ENCODE measurements at places on chromosomes 7 and 10.

GRCh38 chr10:30534465-30535144 lies 94.9 kb downstream of the LYZL2 start:
- peak; percentile 77 for DNase-seq

DNA sequence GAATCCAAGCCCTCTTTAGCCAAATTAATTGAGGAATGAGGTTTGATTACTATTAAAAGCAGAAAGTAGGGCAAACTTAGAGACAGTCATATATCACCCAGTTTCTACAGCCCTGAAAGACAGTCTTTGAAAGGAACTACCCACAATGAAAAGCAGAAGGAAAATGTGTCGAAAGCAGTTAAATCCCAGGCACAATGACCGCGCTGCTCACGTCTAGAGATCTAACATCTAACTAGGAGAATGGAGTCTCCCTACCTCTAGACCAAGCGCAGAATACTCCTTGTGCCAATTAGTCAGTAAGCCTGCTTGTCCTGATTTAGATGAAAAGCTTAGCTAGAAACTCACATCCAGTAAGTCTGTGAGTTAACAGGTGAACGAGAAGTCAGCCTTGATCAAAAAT lies 350.0 kb downstream of the FGFR2 start:
- DNase-seq: no peak

GRCh38 chr7:142299237-142299781 lies 41.5 kb upstream of the PRSS58 start:
- DNase-seq: no peak

DNA sequence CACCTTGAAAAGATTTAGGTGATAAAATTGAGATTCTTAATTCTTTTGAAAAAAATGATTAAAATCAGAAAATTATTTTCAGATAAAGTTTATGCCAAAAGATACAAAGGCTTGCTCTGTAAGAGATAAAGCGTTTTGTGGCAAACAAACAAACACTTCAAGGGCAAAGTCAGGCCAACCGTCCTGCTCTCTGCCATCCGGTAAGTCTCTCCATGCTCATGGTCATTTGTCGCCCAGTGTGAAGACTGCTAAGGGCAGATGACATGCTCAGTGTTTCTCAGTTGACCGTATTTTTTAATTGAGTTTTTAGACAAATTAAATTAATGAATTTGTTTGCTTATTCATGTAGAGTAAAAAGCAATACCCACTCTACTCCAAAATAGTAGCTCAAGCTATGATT lies 60.0 kb downstream of the PTPRE start:
- DNase-seq: no peak

- DNase-seq: no peak
Measured at GRCh38 chr10:78899098-78899754, 169.5 kb upstream of the ZMIZ1 start.

DNA sequence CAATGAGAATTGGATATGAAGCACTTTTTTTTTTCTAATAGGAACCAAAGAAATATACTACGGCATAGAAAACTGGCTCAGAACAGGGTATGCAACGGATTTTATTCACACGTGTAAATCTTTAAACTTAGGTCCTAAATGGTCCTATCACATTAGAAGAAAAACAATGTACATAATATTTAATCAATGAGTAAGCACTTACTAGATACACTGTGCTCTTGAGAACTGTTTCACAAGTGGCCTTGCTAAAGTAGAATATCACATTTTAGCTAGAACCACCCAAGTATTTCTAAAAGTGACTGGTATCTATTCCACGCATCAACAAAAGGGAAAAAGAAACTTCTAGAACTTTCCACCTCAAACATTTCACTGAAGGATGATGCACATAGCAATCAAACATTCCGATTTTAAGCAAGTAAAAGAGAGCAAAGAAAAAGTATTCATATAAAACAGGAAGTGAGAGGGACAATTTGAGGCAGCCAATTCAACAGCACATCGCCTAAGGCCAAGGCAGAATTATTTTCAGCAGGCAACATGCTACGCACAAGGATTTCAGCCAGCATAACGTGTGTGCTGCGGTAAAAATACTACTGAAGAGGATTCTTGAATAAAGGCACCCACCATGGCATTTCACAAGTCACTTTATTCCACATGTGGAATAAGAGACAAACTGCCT lies 55.8 kb downstream of the PARD3 start:
- DNase-seq: no peak

DNA sequence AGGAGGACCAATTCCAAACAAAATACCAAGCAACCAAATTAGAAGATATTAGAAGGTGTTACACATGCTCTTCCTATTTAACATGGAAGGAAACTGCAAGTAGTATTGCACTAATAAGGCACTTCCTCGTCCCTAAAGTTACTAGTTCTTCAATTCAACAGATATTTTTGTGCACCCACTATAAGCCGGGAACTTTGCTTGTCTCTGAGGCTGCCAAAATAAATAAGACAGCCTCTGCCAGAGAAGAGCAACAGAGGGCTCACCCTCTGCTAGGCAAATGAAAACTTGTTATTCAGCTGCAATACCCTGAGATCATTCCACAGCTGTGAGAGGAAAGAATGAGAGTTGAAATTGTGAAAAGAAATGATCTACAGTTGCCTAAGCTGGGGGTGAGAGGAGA lies 37.4 kb upstream of the GSAP start:
- DNase-seq: no peak

DNA sequence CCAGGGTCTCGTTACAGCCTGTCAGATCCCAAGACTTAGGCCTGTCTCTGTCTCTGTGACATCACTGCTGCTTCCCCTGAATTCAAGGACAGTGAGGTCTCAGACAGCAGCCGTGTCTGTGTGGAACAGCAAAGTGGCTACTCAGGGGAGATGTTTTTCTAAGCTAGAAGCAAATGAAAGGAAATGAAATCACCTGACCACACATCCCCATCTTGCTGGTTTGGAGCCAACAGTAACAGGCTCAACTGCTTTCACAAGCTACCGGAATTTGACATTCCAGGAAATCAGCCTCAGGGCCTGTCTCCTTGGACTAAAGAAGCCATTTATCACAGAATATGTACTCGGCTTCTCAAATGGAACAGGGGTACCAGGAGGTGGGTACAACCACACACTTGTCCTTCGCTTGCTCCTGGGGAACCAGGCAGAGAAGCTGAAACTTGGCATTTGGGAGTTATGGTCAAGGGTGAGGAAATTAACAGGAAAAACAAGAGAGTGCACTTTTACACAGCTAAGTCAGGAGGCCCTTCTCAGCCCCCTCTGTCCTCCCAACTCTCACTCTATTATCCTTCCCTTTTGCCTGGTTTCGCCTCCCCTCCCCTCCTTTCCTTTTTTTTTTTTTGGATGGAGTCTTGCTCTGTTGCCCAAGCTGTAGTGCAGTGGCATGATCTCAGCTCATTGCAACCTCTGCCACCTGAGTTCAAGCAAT lies 73.2 kb downstream of the SPDYE5 start:
- DNase-seq: no peak

- no peak for DNase-seq
Measured at GRCh38 chr10:132832186-132832969, 46.4 kb upstream of the NKX6-2 start.

DNA sequence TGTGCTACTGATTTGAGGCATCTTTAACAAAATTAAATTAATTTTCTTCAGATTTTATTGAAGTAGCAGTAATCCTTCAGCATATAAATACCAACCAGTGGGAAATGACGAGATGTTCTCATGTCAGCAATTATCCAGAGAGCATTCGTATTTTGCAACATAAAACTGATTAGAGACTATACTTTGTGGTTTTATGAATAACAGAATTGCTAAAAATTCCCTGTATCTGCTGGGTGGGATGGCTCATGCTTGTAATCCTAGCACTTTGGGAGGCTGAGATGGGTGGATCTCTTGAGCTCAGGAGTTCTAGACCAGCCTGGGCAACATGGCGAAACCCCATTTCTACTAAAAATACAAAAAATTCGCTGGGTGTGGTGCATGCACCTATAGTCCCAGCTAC lies 56.9 kb downstream of the ATAD1 start:
- DNase-seq: no peak

- DNase-seq: peak; percentile 70
Measured at GRCh38 chr10:63573068-63573697, 52.0 kb downstream of the REEP3 start.

DNA sequence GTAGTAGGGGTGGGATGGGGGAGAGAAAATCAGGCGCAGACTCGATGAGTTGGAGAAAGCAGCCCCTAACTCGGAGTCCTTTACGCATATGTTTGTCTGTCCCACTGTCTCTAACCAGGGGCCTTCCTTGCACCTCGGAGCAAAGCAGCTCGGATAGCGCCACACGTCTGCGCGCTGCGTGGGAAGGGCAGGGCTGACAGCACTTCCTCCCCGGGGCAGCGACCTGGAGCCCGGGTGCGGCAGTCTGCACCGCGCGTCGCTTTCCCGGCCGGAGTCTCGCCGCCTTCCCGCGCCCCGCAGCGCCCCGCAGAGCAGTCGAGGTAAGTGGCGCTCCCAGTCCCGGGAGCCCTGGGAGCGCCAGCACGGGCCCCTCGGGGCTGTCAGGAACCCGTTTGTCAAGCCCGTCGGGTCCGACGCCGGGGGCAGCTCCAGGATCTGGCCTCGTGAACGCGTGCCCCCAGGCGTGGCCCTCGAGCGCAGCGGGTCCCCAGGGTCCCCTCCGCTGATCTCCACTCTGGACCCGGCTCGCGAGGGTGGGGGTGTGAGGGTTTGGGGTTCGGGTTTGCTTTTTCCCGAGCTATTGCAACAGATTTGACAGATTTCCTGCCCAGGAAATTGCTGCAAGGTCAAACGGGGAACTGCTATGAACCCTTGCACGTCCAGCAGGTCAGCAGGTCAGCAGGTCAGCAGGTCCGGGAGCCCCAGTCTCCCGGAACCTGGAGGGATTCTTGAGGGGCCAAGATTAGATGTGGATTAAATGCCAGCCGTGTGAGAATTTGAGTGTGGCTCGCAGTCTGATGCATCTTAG lies 597 bp downstream of the APBB1IP start:
- DNase-seq: no peak

GRCh38 chr10:121854809-121855445 lies 72.9 kb downstream of the ATE1 start:
- no peak for DNase-seq

- no peak for DNase-seq
Measured at GRCh38 chr7:140074780-140075179, 12.0 kb upstream of the PARP12 start.

- no peak for DNase-seq
Measured at GRCh38 chr7:76346778-76347177, 12.0 kb downstream of the YWHAG start.

GRCh38 chr10:86261941-86262687 lies 104.5 kb downstream of the GRID1 start:
- peak; percentile 85 for DNase-seq

GRCh38 chr10:35215107-35215506 lies 88.5 kb downstream of the CREM start:
- DNase-seq: no peak

GRCh38 chr10:6885284-6885683 lies 305.2 kb upstream of the PRKCQ start:
- DNase-seq: no peak

DNA sequence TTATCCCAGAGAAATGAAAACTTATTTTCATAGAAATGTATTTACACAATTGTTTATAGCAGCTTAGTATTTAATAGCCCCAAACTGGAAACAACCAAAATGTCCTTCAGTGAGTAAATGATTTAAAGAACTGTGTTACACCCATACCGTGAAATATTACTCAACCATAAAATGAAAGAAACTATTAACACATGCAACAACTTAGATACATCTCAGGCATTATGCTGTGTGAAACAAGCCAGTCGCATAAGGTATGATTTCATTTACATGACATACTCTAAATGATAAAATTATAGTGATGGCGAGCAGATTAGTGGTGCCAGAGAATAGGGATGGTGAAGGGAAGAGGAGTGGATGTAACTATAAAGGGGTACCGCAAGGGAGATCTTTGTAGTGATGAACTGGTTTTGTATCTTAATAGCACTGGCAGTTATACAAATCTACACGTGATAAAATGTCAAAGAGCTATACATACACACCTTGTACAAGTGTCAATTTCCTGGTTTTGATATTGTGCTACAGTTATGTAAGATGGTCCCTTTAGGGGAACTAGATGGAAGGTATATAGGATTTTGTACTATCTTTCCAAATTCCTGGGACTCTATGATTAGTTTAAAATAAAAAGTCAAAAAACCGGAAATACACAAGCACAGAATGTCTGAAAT lies 40.5 kb downstream of the MACC1 start:
- DNase-seq: no peak

- no peak for DNase-seq
Measured at GRCh38 chr7:79185605-79186004, 267.9 kb downstream of the MAGI2 start.

DNA sequence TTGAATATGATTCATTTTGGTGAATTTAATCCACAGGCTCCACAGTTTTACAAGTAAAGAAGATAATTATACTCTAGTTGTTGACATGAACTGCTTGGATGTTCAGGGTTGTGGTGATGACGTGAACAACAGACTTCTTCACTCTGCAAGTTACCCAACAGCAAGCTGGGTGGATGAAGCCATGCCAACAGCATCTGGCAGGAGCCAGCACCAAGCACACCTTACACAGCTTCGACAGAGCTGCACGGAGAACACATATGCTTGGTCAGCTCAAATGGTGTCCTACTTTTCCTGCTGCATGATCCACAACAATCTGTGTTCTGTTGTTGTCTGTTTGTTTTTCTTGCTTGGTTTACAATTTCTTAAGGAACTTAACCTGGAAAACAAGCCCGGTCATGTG lies 9.8 kb downstream of the NOD1 start:
- no peak for DNase-seq

- no peak for DNase-seq
Measured at GRCh38 chr7:69946901-69947300, 348.6 kb downstream of the AUTS2 start.

DNA sequence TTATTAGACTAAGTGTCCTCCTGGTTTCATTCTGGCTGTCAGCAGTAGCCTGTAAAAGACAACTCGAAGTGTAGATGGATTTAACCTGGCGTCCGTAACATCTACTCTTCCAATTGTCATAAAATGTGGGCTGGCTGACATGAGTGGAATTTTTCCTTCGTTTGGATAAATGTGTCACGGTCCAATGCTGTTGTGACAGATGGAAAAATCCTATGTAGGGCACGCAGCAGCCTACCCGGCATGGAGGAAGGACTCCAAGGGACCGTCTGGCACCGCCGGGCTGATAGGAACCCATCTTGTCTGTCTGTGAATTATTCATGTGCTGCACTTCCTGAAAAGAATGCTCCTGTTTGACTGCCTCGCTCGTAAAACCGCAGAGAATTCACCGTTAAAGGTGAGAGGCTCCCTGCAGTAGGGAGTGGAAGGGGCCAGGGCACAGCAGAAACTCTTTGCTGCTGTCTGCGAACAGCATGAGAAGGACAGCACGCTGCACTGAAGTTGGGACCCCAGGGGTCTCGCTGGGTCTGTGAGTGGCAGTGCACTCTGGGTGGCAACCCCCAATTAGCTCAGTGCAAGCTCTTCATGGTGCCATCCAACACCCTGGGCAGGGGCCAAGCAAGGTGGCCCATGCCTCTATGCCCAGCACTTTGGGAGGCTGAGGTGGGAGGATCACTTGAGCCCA lies 1.6 kb upstream of the ORAI2 start:
- peak; percentile 88 for DNase-seq

DNA sequence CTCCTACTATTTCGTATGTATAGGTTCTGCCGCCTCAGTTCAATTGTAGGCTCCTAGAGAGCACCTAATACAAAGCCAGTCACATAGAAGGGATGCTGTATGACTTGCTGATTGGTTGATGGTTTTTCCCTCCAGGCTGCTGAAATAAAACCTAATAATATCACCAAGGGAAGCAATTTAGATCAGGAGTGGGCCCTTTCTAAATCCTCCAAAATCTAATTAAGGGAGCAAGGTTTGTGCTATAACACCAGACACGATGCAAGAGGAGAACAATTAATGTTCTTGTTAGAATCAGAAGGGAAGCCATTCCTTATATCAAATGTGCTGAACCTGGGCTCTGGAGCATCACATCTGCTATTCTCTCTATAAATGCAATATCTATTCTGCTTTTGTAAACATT lies 42.0 kb upstream of the SLC13A1 start:
- no peak for DNase-seq
